ENCODE measurements at places on chromosomes 6 and 20. TPM values are rescaled to one million over a fixed set of nuclear protein-coding genes. Genes with fewer than 3 reads are reported as not detected.

Gene BNIP5
- not detected for total RNA-seq

- peak; percentile 60 for DNase-seq
Observed at GRCh38 chr6:53410508-53411258, 61.9 kb upstream of the ELOVL5 start.

DNA sequence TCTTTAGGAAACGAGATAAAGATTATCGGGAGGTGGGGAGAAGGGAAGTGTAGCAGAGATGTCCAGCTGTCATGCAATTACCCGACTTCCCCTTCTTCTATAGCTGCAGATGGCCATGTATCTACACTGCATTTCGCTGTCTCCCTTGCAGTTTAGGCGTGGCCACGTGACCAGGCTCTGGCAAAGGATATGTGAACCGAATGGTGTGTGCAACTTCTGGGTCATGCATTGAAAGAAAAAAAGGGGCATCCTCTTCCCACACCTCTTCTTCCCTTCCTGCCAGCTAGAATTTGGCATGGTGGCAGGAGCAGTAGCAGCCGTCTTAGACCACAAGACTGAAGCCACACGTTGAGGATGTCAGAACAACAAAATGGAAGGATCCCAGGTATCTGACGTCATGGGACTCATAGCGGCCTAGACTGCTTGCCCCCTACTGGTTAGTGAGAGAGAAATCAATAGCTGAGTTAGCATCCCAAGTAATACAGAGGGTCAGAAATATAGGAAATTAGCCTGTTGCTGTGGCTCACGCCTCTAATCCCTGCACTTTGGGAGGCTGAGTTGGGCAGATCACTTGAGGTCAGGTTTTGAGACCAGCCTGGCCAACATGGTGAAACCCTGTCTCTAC, 32.8 kb downstream of the TCF15 start:
- DNase-seq: no peak

Gene C6orf132
- total RNA-seq: 0.17 TPM

DNA sequence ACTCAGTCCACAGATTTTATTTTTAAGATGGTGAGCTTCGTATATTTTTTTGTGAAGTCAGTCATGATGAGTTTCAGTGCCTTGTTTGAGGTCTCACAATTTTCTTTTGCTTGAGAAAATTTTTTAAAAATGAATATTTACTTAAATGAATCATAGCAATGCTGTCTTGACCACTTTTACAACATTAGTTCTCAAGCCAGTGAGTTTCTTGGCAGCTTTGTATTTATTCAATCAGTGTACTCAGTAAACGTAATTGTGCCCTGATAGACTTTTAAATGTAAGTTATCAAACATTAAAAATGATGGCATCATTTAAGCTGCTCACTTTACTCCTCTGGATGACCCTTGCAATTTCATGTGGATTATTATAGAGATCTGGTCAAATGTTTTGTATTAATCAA, 261.4 kb downstream of the KHDC1L start:
- no peak for DNase-seq

GRCh38 chr20:48051794-48052474, 266.7 kb upstream of the SULF2 start:
- no peak for DNase-seq

DNA sequence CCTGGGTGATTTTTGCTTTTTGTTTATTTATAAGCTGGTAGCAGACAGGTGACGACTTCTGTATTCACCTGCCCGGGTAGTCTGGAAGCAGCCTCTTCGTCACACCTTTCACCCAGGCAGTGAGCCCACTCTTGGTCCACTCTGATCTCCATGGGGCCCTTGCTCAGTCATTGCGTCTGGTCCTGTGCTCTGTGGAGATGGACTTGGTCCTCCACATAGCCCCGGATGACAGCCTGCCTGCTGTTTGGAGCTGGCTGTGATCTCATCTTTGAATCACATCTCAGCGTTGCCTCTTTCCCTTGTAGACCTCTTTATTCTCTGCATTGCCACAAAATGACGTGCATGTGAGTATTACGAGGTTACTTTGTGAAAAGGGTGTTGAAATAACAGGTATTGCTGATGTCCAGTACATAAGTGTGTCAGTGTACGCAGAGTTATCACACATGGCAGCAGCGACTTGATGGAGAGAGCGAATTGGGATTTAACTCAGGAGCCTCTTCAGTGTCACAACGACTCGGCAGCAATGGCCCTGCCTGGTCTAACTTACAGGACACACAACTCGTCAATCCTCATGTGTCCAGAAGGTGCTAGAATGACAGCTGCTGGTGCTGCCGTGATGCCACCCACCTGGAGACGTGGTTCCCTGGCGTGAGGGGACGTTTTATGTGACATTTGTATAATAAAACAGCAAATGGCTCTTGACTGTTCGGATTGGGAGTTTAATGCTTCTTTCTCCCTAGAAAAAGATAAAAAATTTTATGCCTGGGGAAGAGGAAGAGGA, 24.2 kb upstream of the FRMD1 start:
- DNase-seq: no peak

Gene PPP1R18
- total RNA-seq: 168 TPM

- DNase-seq: no peak
Observed at GRCh38 chr6:109782491-109782999, 91.4 kb downstream of the FIG4 start.

GRCh38 chr6:3529232-3529631, 72.4 kb upstream of the SLC22A23 start:
- DNase-seq: no peak

DNA sequence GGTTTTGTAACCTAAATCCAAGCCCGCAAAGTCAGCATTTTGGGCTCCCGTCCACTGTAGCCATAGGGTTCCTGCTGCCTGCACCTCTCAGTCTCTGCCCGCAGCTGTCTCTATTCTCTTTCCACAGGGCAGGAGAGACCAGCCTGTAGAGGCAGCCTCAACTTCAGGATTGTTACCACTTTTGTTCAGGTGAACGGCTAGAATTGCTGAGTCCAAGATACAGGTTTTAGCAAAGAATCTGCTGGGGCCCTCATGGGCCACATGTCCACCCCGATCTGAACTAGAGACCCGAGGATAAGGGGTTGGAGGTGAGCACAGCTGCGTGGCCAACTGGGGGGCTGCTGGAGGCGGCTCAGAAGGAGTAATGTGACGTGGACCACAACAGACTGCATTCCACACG, 137.7 kb upstream of the C6orf118 start:
- DNase-seq: no peak

DNA sequence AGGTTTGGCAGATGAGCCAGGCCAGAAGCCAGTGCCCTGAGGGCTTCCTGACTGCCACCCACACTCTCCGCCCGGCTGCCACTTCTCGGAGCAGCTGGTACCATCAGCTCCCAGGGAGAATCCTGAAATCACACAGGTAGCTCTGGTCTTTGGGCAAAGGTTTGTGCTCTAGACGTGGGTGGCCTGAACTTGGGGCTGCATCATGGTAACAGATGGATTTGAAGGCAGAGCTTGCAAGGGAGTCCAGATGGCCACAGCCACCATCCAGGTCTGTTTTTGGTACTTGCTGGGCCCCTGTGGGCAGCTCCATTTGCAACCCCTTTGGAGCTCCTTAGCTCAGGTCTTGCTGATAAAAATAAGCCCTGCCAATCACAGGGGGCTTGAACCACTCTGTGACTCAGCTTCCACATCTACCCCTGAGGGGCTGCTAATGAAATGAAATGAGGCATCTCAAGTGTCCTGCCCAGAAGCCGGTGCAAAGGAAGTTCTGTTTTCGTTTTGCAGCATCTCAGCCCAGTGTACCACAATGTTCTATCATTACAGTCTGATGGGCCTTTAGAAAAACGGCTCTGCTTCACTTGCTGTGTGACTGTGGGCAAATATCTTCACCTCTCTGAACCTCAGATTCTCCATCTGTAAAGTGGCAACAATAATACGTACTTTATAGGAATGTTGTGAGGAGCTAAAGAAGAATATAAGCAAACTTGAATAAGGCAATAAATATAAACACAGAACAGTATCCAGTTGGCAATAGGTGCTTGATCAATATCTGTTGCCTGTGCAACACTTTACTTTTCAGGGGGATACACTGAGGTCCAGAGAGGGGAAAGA, 25.1 kb upstream of the CDH22 start:
- DNase-seq: no peak

Gene RPS6KA2
- total RNA-seq: 3.8 TPM

Gene FHL5
- not detected for total RNA-seq

- DNase-seq: no peak
Observed at GRCh38 chr20:48040491-48040890, 255.2 kb upstream of the SULF2 start.

- DNase-seq: no peak
Observed at GRCh38 chr20:10654250-10654610, 19.6 kb downstream of the JAG1 start.

DNA sequence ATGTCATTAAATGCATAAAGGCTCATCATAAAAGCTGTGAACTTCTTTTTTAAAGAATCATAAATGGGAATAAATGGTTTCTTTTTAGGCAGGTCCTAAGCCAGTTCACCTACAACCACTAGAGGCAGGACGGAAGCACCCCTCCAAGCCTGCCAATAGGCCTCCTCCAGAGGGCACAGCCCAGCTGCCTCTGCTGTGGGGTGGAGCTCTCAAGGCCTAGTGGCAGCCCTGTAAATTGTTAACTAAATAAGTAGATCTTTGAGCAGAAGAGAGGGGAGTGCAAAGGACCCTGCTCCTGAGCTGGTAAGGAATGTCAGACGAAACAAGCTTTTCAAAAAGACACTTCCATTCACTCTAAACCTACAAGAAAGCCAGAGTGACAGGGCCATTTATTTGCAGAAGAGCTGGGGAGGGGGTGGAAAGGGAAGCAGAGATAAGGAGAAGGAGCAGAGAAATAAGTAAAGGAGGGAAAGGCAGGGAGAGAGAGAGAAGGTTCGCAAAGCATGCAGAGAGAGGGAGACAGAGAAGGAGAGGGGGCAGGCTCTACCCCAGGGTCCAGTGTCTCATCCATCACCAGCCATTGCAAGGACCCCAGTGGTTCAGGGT, 18.0 kb upstream of the MAFB start:
- DNase-seq: no peak

Gene ABCC10
- total RNA-seq: 82.9 TPM

Gene GABRR1
- not detected for total RNA-seq

- DNase-seq: no peak
Observed at GRCh38 chr6:25576919-25577318, 75.1 kb upstream of the SCGN start.

- no peak for DNase-seq
Observed at GRCh38 chr20:24522452-24523330, 53.3 kb downstream of the SYNDIG1 start.

DNA sequence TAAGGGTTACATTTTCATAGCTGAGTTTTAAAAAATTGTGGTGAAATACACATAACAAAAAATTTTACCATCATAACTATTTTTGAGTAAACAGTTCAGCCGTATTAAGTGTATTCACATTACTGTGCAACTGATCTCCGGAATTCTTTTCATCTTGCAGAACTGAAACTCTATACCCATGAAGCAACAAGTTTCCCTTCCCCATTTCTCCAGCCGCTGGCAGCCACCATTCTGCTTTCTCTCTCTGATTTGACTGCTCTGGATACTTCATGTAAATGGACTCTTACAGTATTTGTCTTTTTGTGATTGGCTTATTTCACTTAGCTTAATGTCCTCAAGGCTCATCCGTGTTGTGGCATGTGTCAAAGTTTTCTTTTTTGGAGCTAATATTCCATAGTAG, 341.6 kb downstream of the QKI start:
- no peak for DNase-seq

GRCh38 chr6:155528982-155529453, 73.4 kb upstream of the NOX3 start:
- DNase-seq: no peak

Gene SLC22A3
- not detected for total RNA-seq

DNA sequence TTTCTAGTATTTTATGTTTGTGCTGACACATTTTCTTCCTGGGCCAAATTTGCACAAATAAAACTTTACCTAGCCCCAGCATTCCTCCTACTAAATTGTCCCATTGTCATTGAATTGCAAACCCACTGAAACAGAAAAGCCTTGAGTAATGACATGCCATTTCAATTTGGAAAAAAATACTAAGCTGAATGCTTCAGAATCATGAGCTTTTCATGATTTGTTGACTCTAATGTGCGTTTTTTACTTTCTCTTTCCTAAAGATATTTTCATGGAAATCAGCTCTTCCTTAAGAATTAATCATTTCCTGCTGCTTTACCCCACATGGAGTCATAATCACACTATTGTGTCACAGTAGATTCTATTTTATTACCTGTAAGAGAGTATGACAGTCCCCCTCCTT, 47.4 kb downstream of the TRDN start:
- DNase-seq: no peak

DNA sequence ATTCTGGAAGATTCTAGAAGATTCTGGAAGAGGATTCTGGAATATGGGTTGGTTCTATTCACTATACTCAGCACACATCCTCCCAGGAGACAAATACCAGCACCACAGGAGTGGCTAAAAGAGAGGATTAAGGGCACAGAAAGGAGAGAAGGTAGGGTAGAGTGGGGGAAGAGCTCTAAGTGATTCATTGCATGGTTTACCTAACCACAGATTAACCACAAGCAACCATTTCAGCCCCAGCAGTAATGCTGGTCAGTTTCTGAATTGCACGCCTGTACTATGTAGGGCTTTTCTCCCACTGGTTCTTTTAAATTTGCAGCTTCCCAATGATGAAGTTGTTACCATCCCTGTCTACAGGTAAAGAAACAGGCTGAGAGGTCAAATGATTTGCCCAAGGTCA, 192.7 kb upstream of the PMEPA1 start:
- DNase-seq: no peak

Gene SPATS1
- total RNA-seq: not detected

DNA sequence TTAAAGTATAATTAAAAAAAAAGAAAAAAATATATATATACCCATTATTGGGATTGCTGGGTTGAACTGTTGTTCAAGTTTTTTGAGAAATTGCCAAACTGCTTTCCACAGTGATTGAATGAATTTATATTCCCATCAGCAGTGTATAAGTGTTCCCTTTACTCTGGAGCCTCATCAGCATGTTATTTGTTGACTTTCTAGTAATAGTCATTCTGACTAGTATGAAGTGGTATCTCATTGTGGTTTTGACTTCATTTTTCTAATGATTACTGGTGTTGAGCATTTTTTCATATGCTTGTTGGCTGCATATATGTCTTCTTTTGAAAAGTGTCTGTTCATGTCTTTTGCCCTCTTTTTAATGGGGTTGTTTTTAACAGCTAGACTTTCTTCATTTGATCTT, 1260.8 kb upstream of the GJE1 start:
- no peak for DNase-seq

DNA sequence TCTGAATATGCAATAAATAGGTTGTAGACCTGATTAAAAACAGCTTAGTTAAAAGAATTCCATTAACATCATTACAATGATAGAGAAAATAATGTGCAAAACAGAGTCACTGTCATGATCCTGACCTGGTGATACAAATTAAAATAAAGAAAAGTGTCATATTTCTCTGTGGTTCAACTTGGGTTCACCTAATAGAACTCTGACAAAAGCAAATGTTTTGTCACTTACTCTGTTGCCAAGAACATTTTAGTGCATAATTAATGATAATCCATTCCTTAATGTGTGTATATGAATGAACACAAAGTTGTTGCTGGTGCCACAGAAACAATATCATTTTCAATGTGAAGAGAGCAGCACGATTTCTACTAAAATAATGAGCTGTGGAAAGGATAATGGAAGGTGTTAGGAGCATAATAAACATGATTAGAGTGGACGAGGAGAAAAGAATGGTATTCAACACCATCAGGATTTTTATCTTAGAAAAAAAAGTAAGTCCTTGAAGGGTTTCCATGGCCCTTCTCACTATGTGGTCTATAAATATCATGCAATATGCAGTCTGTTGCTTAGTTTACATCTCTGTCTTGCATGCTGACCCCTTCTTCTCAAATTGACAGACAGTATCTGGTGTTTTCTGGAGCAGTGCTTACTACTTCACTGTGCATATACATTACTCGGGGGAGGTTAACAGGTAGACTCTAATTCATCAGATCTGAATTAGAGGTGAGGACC, 656.6 kb upstream of the MMS22L start:
- no peak for DNase-seq

- no peak for DNase-seq
Observed at GRCh38 chr6:35088281-35089215, 52.6 kb downstream of the TCP11 start.
